ENCODE measurements at places on chromosomes 13 and 19. TPM values are rescaled to one million over a fixed set of nuclear protein-coding genes. Genes with fewer than 3 reads are reported as not detected.

ANGPTL4 gene
- total RNA-seq = 89.6 TPM

ZNF418 gene
- total RNA-seq = 6.1 TPM

PDE4C gene
- not detected for total RNA-seq

CALR3 gene
- total RNA-seq = not detected

F7 gene
- not detected for total RNA-seq

FGF9 gene
- not detected for total RNA-seq

SIGLECL1 gene
- not detected for total RNA-seq

PSG4 gene
- total RNA-seq = not detected

ACER1 gene
- total RNA-seq = not detected

GRCh38 chr13:28636069-28636468, 22.9 kb upstream of the POMP start:
- no peak for DNase-seq

GRCh38 chr19:19443902-19444680, 38.6 kb downstream of the GATAD2A start:
- no peak for DNase-seq

DNA sequence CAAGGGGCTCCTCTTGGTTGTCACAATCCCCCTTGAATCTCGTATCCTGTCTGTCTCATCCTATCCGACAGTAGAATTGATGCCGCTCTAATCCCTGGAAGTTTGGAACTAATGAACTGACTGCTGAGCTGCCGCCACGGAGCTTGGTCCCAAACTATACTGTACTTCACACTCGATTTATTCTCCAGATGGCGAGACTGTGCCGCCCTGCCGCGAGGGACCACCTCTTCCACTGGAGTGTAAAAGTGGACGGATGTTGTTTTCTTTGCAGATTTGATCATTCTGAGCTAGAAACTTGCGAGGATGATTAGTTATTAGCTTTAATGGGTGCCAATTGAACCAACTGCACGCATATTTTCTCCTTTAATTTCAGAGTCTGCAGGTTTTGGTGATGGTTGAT, 117.2 kb downstream of the ZIC5 start:
- no peak for DNase-seq

DNA sequence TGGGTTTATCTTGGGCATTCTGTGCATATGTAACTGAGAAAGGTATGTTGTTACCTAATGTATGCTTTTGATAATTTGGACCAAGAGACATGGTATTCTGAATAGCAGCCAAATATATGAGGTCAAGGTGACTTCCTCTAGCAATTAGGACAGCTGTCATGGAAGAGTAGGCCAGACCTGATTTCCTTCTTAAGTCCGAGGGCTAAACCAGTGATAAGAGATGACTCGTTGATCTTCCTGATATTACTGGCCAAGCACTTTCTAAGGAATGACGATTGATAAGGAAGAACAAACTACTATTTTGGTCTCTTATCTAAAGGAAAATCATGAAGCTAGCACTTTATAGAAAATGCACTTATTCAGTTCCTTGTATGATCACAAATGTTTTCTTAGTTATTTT, 42.7 kb downstream of the ARHGAP35 start:
- DNase-seq = no peak

- no peak for DNase-seq
These were observed 4.3 kb downstream of the NACC1 start for GRCh38 chr19:13122275-13122878.

DNA sequence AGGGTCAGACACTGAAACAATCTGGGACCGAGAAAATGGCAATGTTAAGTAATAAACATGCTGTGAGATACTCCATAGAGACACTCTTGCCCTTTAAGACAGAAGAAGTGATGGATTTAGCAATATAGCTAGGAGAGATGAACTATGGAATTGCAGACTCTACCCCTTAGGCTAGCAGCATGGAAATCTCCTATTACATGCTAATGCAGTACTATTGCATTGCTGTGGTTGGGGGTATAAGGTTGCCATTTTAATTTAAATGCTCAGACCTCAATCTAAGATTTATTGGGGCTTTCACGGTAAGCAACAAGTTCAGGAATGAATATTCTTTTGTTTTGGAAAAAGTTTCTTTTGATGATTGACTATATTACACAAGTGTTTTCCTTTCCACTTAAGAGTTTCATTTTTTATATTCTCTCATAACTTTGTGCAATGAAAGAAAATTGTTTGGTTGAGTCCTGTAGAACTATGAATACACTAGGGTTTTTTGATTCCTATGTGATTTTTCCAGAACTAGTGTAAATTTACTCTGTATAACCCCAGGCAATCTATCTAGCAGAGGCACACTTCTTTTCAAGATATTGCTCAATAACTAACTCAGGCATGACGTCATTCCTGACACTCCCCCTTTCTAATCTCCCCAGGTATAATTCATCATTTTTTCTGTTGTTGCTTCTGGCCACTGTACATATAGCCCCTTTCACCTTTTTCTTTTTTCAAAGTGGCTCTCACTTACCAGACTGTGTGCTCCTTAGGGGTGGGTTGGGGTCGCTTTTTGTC, 394.7 kb upstream of the KLF12 start:
- DNase-seq = no peak

GRCh38 chr13:30963791-30964190, 31.3 kb downstream of the TEX26 start:
- DNase-seq = no peak

DNA sequence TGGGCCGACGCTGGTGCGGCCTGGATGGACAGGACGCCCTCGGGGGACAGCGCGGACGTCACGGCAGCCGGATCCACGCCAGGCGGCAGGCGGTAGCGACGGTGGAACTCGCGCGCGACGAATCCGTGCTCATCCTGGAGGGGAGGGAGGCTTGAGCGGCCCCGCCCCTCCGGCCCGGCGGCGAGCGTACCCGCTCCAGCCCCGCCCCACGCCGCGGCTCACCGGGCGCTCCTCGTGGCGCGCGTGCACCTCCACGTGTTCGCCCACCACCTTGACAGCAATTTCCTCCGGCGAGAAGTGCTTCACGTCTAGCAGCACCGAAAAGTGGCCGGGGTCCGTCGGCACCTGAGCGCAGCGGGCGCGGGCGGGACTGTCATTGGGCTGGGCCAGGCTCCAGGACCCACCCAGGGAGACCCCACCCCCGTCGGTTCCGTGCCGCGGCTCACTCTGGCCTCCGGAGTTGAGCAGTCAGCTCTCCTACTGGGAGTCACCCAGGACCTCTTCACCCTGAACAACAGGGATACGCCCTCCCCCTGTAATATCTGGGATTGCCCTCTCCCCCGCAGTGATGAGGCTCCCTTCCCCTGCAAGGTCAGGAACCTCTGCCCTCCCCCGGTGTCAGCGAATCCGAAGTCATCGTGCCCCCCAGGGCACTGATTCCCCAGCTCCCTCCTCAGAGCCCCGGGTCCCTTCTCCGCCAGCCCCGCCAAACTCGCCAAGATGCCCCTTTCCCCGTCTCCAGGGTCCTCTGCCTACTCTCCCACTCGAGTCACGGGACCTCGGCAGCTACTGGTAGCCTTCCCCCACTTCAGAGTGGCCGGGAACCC, 1.1 kb downstream of the HSPB6 start:
- peak; percentile 84 for DNase-seq

GRCh38 chr19:23991170-23991569, 76.5 kb downstream of the ZNF726 start:
- no peak for DNase-seq

DNA sequence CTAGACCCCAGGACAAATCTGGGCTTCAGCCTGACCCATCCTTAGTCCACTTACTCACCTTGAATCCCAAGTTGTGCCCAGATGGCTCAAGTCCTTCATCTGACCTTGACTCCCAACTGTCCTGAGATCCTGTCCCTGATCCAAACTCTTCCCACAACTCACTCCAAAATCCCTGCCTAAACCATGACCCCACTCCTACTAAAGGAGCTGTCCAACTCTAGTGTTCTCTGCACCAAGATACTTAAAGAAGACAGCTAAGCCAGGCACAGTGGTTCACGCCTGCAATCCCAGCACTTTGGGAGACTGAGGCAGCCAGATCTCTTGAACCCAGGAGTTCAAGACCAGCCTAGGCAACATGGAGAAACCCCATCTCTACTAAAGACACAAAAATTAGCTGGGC, 8.5 kb downstream of the POU2F2 start:
- DNase-seq = no peak

DNA sequence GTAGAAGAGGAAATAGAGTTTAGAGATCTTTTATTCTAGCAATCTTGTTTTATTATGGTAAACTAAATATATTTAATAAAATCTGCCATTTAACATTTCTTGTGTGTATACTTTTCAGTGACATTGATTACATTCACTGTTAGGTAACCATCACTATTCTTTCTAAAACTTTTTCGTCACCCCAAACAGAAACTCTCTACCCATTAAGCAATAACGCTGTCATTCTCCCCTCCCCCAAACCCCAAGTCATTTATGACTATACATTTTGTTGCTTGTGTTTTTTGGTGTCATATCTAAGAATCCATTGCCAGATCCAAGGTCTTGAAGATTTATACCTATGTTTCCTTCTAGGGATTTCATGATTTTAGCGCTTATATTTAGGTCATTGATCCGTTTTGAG, 10.6 kb downstream of the URI1 start:
- DNase-seq = no peak

DNA sequence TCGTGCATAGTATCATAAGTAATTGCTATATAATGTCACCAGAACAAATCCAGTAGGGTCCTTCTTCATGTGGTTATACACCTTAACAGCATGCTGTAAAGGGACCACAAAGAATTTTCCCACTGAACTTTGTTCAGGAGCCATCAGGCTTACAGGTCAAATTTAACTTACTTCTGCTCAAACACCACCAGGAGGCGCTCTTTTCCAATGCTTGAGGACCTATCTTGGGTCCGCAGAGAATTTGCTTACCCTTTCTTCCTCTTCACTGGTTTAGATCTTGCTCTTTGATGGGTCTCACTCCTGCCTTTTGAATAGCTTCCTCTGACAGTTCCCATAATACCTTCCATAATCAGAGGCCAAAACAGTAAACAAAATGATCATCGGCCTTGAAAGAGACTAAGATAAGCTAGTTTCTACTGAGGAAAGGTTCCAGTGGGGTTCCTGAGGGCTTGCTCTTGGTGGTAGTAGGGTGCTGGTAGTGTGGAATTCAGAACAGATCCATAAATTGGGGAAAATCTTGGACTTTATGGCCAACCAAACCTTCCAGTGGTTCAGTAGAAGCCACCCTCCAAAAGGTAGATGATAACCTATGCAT, 37.4 kb downstream of the SCGB2B2 start:
- peak; percentile 27 for DNase-seq

DNA sequence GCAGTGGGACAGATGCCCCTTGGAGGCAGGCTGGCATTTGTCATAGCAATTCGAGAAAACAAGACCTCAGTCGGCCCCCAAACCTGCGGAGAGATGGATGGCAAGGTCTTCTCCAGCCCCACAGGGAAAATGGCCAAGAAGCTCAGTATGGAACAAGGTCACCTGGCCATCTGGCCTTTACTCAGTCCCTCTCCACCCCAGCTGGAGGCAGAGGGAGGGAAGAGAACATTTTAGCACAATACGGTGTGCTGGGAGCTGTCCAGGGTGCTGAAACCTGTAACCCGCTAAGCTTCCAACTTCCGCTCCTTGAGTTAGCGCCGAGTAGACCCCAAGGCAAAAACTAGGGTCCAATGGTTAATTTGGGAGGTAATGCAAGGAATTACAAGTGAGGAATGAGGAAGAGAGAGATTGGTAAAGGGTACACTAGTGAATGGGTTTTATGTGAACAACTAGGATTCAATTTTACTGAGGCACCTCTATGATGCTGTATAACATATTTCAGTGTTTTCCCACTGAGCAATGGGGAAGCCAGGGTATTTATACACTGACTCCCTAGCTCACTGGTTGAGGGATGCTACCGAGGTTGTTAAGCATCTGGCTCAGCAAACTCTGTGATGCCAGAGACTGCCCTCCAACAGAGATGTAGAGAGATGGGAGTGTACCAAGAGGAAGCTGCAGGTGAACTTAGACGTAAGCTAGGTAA, 64.3 kb downstream of the CACNA1A start:
- no peak for DNase-seq

- no peak for DNase-seq
These were observed 261.7 kb downstream of the ITGBL1 start for GRCh38 chr13:101714195-101714594.

DNA sequence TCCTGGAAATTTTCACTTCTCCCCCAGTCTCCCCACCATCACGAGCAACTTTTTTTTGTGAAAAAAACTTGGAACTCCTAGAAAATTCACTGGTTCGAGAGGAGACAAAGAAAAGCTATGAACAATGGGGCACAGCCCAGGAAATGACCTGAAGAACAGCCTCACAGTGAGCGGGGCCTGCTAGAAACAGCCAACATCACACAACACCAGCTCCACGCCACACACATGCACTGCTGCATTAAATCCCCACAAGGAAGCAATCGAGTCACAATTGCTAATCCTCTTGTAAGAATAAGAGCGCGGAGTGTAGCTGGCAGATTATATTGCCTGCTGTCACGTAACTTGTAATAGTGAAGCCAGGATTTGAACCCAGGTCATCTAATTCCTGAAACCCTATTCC, 48.8 kb downstream of the SLC7A1 start:
- no peak for DNase-seq

- DNase-seq = no peak
These were observed 729 bp downstream of the STK11 start for GRCh38 chr19:1206150-1206863.
